Progenitor cell of endocrine pancreas (in vitro differentiated cells): ENCODE measurements at places on chromosomes 1 and 21. TPM values are rescaled to one million over a fixed set of nuclear protein-coding genes. Genes with fewer than 3 reads are reported as not detected.

DNA sequence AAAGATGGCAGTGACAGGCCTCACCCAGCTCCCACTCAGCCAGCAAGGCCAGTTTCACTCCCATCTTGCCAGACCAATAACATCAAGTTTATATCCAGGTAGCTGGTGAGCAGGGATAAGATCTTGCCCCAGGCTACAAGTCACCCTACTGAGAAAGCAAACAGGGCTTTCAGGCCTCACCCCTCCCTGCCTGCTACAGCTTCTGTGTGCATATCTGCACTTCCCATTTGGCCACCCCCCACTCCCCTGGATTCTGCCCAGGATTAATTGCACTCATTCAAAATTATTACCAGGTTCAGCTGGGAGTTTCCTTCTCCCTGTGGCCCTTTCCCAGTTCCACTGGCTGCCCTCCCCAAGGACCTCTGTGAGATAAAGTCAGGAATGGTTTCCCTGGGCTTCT lies 352.1 kb downstream of the TBX15 start:
- no peaks in the 10 kb centered on the region for H3K4me1 ChIP-seq
- no peak overlapping the region for H3K27ac ChIP-seq
- H3K36me3 ChIP-seq = no peaks in the 10 kb centered on the region
- no peak for DNase-seq

Gene RHD
- not detected in 2 replicates for total RNA-seq

Gene KLF17
- total RNA-seq = not detected in 2 replicates

Gene FAM177B
- total RNA-seq = not detected in 2 replicates

Gene KCNA2
- 0.05 TPM in 1 of 2 replicates, not detected in the other for total RNA-seq

DNA sequence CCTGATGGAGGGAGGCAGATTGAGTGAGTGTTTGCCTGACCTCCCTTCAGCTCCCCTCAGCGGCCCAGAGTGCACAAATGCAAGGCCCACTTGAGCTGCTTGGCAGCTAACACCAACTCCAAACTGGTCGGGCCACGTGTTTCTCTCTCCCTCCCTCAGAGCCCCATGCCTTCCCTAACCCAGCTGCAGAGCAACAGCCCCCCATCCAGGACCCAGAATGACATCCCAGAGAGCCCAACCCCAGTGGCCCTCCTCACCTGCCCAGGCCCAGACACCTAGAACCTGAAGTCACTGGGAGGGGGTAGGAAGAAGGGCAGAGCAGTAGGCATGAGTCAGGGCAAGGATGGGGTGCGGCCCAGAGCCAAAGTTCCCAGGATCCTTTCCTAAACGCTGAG lies 789 bp upstream of the S100A14 start:
- peaks cover 8% of the 10 kb centered on the region for H3K36me3 ChIP-seq
- H3K4me1 ChIP-seq = peaks cover 13% of the 10 kb centered on the region
- H3K27ac ChIP-seq = no peak overlapping the region
- H3K4me3 ChIP-seq = no peak overlapping the region
- DNase-seq = no peak
- no peaks in the 10 kb centered on the region for H3K27me3 ChIP-seq
